ENCODE measurements at places on chromosomes 4 and X. TPM values are rescaled to one million over a fixed set of nuclear protein-coding genes. Genes with fewer than 3 reads are reported as not detected.

Gene FGFR3
- 0.67 TPM for total RNA-seq

Gene MMAA
- 5.3 TPM for total RNA-seq

Gene TMPRSS11A
- not detected for total RNA-seq

Gene ESX1
- total RNA-seq = under 0.01 TPM
